ENCODE measurements at places on chromosomes 3 and 15.

DNA sequence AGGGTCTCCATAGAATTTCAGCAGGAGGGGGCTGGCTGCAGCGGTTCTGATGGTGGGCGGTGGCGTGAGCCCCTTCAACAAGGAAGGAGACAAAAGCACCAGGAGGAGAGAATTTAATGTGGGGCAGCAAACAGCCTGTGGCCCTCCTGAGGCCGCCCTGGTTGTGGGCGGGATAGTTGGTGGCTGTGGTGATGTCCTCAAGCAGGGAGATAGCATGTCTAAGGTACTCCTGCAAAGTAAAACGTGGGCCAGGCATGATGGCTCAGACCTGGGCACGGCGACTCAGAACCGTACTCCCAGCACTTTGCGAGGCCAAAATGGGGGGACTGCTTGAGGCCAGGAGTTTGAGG is 94.0 kb downstream of the LRRK1 start:
- no peak for DNase-seq

- no peak for DNase-seq
These were observed 356.7 kb upstream of the UMPS start for GRCh38 chr3:124373524-124373923.

- DNase-seq, result no peak
These were observed 112.3 kb upstream of the KLF13 start for GRCh38 chr15:31214158-31214863.

DNA sequence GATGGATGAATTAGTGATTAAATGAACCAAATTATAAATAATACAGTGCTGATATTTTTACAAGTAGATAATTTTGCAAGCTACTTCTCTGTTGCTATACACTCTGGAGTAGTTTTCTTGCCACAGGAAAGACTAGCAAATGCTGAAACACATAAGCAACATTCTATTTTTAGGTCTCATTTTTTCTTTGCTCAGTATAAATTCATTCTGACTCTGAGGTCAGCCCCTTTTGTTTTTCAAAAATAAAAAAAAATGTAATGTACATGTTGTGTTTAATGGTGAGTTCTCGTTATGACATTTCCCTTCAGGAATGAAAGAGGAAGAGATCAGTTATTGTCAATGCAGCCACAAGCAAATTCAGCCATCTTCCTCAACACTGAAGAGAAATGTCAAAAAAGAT is 24.9 kb downstream of the GJD2 start:
- no peak for DNase-seq

- DNase-seq, result no peak
These were observed 307.7 kb downstream of the CNTN6 start for GRCh38 chr3:1400571-1400970.

- DNase-seq, result no peak
These were observed 146.6 kb downstream of the THSD4 start for GRCh38 chr15:71261909-71262308.

- DNase-seq, result no peak
These were observed 380.4 kb downstream of the ROBO2 start for GRCh38 chr3:77420336-77420735.

- no peak for DNase-seq
These were observed 85.2 kb upstream of the POMGNT2 start for GRCh38 chr3:43191116-43191515.

GRCh38 chr15:34038023-34038870 is 757 bp downstream of the AVEN start:
- peak; percentile 6 for DNase-seq

GRCh38 chr15:87033056-87033455 is 953.4 kb downstream of the AGBL1 start:
- DNase-seq, result no peak

DNA sequence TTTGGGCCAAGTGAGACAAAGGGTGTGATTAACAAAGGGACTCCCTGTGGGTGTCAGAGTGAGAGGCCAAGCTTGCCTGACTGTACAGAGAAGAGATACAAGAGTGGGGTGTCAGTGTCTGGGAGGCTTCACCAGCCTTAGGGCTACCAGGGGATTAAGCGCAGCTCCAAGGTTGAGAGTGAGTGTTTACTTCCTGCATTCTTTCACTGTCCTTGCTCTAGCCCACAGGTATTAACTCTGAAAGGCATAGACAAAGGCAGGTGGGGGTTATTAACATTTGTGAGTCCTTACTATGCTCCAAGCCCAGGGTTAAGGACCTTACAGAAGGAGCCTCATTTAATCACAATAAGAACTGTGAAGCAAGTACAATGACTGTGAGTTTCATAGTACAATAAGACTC is 107.6 kb downstream of the IL20RB start:
- no peak for DNase-seq

GRCh38 chr3:97970956-97971620 is 1.1 kb downstream of the RIOX2 start:
- DNase-seq, result no peak

GRCh38 chr3:37640636-37641375 is 220.9 kb upstream of the CTDSPL start:
- DNase-seq, result no peak

- DNase-seq, result no peak
These were observed 40.5 kb upstream of the ROPN1 start for GRCh38 chr3:124032311-124032880.

- DNase-seq, result no peak
These were observed 146.5 kb upstream of the ARPP21 start for GRCh38 chr3:35492841-35493240.

DNA sequence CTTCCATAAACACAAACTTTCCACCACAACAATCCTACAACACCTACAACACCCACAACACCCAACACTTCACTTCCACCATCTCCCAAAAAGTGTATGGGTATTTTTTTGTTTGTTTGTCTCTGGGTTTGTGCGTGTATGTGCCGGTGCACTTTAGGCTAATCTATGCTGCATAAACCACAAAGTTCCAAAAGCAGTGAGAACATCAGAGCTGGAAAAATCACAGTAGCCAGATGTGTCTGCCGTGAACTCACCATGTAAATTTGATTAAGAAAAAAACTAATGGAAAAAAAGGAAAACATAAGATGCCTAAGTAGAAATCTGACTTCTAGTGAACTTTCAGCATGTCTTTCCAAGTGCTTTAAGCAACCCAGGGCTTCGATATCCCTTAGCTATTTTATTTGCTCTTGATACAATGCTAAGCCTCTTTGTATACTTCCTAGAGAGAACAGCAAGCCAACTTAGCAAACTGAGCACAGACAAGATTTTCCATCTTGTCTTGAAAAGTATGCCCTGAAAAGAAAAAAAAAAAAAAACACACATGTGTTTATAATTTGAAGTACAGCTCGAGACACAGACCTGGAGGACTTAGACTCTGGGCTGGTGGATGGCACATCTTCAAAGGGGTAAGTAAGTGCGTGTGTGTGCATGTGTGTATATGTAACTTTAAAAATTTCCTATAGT is 91.4 kb downstream of the WWTR1 start:
- no peak for DNase-seq

DNA sequence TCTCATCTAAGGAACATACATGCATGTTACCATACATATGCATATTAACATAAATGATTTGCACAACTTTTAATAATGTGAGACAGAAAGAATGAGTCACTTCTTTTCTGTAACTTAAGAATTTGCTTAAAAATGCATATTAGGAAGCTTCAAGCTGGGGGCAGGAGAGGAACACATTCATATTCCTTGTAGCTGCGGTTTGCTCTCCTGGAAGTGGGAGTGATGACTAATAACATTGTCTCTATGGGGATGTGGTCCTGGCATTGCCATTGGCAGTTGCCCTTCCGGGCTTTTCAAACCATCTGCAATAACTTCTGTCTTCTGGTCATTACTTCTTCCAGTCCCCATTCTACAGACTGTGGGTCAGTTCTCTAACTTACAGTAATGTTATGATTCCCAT is 15.6 kb downstream of the CHST2 start:
- DNase-seq, result no peak

- no peak for DNase-seq
These were observed 5.0 kb downstream of the TOMM70 start for GRCh38 chr3:100395679-100396431.

GRCh38 chr3:42061713-42062380 is 29.3 kb upstream of the TRAK1 start:
- DNase-seq, result no peak

DNA sequence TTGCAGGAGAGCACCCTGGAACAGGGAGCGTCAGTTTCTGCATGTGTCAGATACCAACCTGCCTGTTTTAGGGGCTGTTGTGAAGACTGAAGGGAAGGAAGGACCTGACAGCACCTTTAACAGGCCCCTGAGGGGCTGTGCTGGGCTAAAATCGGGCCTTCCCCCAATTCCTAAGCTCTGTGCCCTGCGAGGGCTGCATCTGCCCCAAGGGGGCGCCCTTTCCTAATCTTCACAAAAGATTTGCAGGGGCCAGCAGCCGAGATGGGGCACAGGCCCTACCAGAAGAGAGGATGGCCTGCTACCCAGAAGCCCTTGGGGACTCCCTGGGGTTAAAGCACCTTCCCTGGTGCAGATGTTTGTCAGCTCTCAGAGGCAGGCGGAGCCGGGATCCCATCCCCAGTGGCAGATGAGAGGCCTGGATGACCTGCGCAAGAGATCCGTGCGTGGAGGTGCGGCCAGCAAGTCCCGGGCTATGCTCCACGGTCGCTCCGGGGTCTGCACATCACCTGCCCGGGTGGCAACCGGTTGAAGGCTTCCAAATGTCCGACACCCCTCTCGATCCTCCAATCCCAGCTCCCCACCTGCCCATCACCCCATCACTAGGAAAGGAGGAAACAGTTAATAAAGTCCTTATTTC is 53.6 kb downstream of the RHCG start:
- DNase-seq, result no peak

GRCh38 chr3:170642882-170643601 is 57.2 kb upstream of the SLC7A14 start:
- DNase-seq, result no peak

GRCh38 chr3:99683465-99683864 is 45.1 kb downstream of the COL8A1 start:
- no peak for DNase-seq

DNA sequence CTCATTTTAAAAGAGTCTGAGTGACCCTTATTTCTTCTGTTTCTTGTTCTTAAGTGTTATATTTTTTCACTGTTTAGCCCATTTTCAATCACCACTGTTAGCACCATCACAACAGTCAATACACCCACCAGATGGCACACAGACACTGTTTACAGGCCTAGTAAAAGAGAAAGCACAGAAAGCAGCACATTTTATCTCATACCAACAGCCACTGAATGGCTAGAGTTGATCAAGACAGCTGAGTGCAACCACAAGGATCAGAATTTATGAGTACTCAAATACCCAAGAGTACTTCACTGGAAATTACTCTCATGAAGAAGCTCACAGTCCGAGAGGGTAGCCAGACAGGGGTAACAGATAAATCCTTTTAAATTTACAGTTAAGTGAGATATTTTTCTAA is 127.0 kb downstream of the TFDP2 start:
- no peak for DNase-seq

GRCh38 chr15:40257656-40258450 is 19.0 kb downstream of the PAK6 start:
- no peak for DNase-seq

- no peak for DNase-seq
These were observed 438.5 kb upstream of the RGMA start for GRCh38 chr15:93527374-93528050.

DNA sequence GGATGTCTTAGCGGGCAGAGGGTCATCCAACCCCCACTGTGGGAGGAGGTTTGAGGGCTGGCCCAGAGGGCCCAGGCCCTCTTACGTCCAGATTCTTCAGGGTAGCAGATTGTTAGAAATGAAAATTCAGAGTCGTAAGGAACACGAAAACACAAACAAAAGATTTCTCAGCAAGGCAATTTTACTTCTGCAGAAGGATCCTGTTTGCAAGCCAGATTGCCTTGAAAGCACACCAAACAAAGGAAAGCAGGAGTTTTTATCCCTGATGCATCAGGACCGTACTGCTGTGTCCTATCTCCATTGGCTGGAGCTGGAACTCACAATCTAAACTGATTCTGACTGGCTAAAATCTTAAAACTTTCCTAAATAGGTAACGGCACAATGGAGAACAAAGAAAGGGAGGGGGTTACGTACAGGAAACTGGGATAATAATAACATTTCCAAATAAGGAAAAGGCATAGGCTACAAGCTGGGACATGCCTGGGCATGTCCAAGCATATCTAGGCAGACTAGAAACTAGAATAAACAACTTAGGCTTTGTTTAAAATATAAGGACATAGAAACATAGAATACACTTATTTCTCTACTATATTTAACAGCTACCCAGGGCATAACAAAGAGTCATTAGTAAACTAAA is 97.3 kb upstream of the C2CD4B start:
- DNase-seq, result no peak

DNA sequence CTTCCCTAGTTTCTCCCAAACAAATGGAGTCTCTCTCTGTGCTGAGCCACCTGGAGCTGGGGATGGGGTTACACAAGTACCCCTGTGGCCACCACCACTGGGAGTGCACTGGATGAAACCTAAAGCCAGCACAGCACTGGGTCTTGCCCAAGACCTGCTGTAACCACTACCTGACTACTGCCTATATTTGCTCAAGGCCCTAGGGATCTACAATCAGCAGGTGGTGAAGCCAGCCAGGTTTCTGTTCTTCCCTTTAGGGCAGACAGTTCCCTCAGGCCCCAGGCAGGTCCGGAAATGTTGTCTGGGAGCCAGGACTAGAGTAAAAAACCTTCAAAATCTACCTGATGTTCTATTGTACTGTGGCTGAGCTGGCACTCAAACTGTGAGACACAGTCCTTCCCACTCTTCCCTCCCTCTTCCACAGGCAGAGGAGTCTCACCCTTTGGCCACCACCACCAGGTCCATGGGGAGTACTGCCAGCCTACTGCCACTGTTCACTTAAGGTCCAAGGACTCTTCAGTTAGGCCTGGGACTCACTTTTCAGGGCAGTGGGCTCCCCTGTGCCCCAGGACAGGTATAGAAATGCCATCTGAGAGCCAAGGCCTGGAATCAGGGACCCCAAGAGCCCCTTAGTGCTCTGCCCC is 23.8 kb downstream of the C3orf20 start:
- no peak for DNase-seq

DNA sequence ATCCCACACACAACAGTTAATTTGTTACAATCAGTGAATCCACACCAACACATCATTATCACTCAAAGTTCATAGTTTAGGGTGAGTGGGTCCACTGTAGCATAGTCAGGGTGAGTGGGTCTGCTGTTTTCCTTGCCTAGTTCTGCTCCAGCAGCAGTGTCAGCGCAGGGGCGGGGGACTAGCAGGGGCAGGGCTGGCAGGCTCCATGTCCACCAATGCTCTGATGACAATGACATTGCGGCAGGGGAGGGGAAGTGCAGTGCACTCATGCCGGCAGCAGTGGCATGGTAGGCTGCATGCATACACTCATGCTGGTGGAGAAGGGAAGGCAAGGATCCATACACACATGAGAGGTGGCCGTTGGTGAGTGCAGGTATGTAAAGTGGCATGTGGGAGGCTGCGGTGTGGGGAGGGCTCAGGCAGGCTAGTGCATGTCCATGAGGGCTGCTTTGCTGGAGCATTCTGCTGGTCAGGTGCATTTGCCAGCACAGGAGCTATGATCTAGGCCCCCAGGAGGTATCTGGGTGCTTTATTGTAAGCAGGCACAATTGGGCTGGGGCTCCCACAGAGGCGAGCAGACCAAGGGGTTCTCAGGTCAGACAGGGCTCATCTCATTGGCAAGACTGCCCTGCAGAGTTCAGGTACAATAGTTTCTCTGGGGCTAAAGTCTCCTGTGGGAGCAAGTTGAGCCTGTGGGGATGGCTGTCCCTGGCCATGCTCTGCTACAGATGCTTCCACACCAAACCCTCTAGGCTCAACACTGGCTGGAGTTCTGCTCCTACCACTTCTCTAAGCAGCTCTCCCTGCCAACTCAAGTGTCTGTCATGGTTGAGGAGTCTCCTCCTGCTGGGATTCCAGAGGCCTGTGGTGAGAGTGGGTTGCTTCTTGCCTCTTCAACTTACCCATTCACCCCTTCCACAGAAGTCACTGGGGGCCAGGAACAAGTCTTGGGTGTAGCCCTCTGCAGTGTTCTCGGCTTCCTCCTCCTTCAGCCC is 81.3 kb downstream of the KCNAB1 start:
- DNase-seq, result no peak

All from esophagus squamous epithelium (tissue), 5 donors.